Stimulated activated CD4-positive, alpha-beta T cell treated with anti-CD3 and anti-CD28 coated beads, Interleukin-15, amount 100 ng/mL, for 1 hour (primary cell): ENCODE measurements at places on chromosomes 11 and 22.

DNA sequence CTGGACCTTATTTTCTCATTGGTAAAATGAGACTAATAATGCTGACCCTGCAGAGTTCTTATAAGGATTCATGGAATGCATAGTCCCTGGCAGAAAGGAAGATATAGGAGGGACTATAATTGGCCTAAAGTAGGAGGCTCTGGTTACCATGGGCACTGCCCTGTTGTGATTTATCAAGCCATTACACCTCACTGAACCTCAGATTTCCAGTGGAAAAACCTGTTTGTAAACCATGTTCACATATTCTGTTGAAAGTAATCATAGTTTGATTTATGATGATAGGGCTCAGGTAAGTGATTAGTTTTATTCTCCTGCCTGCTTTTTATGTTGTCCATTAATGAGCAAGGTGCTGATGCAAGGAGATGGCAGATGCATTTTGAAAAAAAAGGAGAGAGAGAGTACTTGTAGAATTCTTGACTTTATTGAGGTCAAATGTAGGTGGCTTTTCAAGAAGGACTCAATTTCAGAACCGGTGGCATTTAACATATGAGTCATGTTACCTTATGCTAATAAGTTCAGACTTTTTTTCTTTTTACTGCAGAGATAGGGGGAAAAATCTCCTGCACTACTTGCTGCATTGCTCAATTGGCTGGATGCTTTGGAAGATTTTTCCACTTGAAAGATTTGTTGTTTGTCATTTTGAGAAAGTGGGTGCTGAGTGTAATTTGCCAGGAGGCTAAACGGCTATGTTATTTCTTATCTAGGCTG, 14.6 kb downstream of the NF2 start:
- DNase-seq: no peak

GRCh38 chr11:102614485-102614884, 10.6 kb downstream of the MMP20 start:
- DNase-seq: no peak

GRCh38 chr11:60069450-60069849, 13.0 kb downstream of the MS4A3 start:
- DNase-seq: no peak

GRCh38 chr22:30208631-30209603, 37.6 kb downstream of the LIF start:
- no peak for DNase-seq

DNA sequence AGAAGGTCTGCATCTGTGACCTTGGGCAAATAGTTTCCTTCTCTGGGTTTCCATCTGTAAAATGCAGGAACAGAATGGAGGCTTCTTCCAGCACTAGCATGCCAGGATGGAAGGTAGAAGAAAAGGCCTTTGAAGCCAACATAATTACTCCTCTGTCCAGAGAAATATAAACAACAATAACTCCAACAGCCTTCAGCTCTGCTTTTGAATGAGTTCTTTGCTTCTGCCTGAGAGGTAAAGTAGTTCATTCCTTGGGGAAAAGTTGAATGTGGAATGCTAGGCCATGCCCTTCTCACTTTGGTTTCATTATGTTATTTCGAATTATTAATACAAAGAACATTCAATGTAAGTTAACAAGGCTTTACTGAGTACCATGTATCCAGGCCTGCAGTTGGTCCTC, 61.2 kb upstream of the BLID start:
- DNase-seq: no peak

GRCh38 chr22:37518509-37519267, 527 bp downstream of the CARD10 start:
- no peak for DNase-seq

DNA sequence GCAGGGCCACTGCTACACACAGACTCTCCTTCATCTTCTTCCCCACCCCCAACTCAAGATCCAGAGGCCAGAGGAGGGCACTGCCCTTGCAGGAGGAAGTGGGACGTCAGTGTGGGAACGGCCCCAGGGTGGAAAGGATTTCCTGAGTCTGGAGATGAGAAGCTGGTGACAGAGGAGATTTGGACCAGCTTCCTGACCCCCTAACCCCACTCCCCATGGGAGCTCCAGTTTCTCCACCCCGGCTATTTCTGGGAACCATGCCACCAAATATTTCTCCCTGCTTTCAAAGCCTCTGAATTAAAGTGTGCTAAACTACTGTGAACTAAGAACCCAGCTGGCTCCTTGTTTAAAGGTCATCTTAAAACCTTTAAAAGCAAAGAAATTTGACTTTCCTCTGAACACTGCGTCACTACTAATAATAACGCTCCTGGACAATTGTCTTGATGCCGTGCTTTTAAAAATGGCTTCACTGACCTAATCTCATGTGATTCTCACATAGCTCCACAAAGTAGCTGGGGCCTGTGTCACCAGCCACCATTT, 46.6 kb downstream of the CWC15 start:
- no peak for DNase-seq

GRCh38 chr11:117121176-117121575, 22.9 kb upstream of the PAFAH1B2 start:
- no peak for DNase-seq
